ENCODE measurements at places on chromosomes 11 and 22.

DNA sequence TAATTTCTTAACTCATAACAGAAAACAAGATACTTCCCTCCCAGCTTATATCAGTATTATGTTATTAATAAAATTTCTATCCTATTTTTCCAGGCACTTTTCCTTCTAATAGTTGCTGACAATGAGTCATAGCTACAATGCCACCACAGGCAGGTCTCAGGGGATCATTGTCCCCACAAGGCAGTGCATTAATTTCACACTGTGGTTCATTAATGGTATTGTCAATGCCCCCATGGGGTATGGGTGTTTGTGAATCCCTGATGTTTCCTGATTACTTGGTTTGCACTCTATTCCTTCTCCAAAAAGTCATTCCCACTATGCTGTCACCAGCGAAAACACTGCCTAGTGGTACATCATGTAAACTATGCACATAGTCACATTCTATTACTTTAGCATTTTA, 345.5 kb upstream of the CTSC start:
- no peak overlapping the region for H3K4me3 ChIP-seq
- H3K36me3 ChIP-seq: no peaks in the 10 kb centered on the region
- no peak for DNase-seq
- no peak overlapping the region for H3K27ac ChIP-seq

DNA sequence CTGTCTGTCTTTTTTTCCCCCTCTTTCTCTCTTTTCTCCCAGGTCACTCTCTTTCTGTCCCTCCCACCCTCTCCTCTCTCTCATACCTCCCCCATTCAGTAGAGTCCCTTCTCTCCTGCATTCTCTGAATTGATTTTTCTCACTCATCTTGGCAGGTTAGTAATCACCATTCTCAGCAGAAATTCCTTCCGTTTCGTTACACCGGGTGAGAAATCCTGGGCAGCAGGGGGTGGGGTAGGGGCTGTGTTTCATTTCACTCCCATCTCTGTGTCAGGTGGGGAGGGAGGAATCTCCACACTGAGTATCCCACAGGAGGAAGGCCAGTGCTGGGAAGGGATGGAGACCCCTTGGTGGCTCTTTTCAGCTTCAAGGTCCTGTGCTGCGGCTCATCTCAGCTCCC, 253.5 kb downstream of the MIAT start:
- no peak for DNase-seq
- no peaks in the 10 kb centered on the region for H3K27me3 ChIP-seq

- no peaks in the 10 kb centered on the region for H3K36me3 ChIP-seq
- no peaks in the 10 kb centered on the region for H3K27me3 ChIP-seq
- H3K27ac ChIP-seq: no peak overlapping the region
- no peak for DNase-seq
- no peaks in the 10 kb centered on the region for H3K4me1 ChIP-seq
Measured at GRCh38 chr11:12439615-12440014, 62.2 kb downstream of the PARVA start.

- H3K4me3 ChIP-seq: no peak overlapping the region
- no peaks in the 10 kb centered on the region for H3K36me3 ChIP-seq
- H3K27me3 ChIP-seq: no peaks in the 10 kb centered on the region
- H3K27ac ChIP-seq: no peak overlapping the region
- DNase-seq: peak; percentile 49
Measured at GRCh38 chr11:44286268-44286880, 23.6 kb downstream of the ALX4 start.

Measured in naive thymus-derived CD4-positive, alpha-beta T cell (primary cell).